ENCODE measurements at places on chromosomes 16 and 17.
A peak's percentile ranks its signal among the peaks of the same experiment; 100 is the strongest.

- DNase-seq: no peak
Measured at GRCh38 chr17:57533684-57534305, 211.3 kb downstream of the CCDC182 start.

DNA sequence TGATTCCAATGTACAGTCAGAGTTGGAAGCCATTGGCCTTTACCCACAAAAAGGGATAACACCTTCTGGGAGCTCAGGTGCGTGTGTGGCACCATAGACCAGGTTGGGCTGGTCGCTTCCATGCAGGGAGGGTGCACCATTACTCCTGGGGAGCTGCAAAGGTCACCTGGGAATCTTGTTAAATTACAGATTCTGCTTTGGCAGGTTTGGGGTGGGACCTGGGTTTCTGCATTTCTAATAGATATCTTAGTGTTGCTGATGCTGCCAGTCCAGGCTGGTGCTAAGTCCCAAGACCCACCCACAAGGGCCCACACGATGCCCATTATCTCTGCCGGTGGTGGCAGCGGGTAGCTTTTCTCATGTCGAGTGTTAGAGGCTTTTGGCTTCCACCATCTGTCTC is 148.3 kb upstream of the CACNG5 start:
- no peak for DNase-seq

GRCh38 chr16:53744449-53744848 is 40.5 kb downstream of the FTO start:
- no peak for DNase-seq

- no peak for DNase-seq
Measured at GRCh38 chr16:23025692-23026307, 123.5 kb downstream of the USP31 start.

DNA sequence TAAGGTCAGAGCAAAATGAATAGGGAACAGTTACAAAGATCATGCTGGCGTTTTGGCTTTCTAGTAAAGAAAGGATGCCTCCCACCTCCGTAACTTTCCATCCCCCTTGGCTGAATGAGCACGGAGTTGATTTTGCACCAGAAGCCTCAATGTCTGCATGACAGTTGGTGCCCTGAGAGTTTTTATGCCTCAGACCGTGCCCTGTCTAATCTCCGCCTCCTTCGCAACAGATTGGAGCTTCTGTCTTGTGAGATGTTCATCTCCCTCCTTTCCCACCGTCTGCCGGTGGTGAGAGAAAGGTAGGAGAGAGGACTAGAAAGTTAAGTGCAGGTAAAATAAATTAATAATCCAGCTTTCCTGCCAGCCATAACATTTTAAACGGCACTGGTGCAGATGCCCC is 1.9 kb downstream of the HS3ST4 start:
- no peak for DNase-seq

DNA sequence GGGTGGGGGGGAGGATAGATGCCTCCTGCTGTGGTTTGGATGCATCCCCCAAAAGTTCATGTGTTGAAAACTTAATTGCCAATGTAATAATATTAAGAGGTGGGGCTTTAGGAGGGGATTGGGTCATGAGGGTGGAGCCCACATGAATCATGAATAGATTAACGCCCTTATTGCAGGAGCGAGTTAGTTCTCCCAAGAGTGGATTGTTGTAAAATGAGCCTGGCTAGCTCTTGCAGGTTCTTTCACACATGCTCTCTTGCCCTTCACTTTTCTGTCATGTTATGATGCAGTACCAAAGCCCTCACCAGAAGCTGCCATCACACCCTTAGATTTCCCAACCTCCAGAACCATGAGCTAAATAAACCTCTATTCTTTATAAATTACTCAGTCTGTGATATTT is 52.0 kb downstream of the GINS3 start:
- no peak for DNase-seq

DNA sequence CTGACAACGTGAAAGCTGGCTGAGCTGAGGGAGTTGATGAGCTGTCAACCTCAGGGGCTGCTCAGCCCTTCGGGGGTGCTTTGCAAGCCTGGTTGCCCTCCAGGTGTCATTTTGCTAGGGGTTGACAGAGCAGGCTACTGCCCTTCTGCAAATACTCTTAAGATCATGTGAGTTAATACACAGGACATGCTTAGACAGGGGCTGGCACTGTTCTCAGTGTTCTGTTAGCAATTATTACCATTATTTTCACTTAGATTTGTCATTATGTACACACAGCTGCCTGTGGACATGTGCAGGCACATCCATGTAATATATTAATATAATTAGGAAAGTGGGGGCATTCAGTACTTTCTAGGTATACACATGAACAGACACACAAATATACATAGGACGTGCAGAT is 554.3 kb upstream of the HSBP1 start:
- DNase-seq: no peak

DNA sequence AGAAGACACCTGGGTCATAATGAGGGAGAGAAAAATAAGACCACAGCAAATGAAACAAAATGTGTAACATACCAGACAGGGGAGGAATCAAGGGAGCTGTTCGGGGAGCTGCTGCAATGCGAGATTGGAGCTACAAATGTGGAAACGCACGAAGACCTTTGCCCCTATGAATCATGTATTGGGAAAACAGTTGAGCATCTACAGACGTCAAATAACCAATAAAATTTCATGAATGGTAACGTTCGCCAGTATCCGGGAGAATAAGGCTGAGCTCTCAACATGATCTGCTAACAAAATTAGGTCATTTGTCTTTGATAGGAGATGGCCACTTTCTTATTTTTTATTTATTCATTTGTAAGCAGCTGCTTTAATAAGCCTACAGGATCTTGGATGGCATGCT is 486.2 kb upstream of the RBFOX1 start:
- no peak for DNase-seq

DNA sequence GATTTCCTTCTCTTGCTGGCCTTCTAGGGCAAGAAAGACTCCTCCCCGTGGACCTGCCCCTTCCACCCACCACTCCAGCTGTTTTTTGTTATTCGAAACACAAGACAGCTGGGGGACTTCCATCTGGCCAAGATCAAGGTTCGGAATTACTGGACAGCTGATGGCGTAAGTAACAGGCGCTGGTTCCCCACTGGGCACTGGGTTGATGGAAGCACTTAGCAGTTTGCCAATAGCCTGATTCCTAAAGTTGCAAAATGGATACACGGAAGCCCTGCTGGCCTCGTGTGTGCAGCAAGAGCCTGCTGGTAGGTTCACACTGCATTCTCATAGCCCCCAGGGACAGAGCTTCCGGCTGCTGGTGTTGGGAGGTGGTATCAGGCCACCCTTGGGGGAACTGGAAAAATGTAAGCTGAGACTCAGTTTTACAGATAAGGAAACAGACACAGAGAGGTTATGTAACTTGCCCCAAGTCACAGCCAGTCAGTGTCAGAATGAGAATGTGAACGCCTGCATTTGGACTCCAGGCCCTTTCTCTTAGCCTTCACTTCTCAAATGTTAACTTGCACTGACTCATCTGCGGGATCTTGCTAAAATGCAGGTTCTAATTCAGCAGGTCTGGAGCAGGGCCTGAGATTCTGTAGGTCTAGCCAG is 171.7 kb downstream of the KATNIP start:
- DNase-seq: no peak

GRCh38 chr17:34542700-34543336 is 36.6 kb upstream of the TMEM132E start:
- peak; percentile 28 for DNase-seq

DNA sequence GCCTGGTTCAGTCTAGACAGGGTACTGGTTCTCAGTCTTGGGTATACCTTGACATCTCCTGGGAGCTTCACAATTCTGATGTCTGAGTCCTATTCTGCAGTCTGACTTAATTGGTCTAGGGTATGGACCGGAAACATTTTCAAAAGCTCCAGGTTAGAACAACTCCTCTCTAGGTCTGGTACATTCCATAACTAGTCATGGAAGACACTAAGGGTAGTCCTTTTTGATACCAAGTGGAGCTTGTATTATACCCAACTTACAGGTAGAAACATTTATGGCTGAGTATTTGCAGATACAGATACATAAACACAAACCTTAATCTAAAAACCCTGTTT is 5.0 kb downstream of the RPL23 start:
- DNase-seq: no peak

- no peak for DNase-seq
Measured at GRCh38 chr16:1167276-1168107, 14.6 kb downstream of the CACNA1H start.

GRCh38 chr16:79272141-79272577 is 328.4 kb downstream of the MAF start:
- DNase-seq: no peak

- DNase-seq: no peak
Measured at GRCh38 chr16:3874794-3875692, 5.5 kb downstream of the CREBBP start.

GRCh38 chr16:72214821-72215220 is 42.9 kb upstream of the PMFBP1 start:
- DNase-seq: no peak

DNA sequence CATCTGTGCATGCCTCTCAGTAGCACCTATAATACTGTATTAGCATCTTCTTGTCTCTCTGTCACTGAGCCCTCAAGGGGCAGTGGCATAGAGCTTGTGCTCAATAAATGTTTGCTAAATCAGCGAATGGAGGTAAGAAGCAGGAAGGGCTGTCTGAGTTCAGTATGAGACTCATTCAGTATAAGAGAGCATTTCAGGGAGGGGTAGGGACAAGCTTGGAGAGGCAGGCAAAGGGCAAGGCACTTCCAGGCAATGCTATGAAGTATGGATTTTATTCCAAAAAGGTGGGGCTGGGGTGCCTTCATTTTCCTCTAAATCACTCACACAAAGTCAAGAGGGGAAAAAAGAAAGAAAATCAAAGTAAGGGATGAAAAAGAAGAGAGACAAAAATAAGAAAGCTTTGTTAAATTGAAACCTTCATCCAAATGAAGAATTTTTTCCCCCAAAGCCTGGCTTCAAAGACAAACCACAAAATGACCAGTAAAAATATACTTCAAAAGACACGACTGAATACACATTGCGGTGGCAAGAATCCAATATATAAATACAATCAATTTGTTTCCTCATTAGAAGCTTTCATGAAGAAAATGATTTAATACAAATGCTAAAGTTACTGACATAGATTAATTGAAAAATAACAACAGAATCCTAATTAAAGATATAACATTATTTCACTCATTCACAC is 51.2 kb downstream of the SKAP1 start:
- no peak for DNase-seq
